NCI-H1092 treated with DMSO at 0.1 percent for 48 hours (cell line): ENCODE measurements at places on chromosomes 16 and 17.

DNA sequence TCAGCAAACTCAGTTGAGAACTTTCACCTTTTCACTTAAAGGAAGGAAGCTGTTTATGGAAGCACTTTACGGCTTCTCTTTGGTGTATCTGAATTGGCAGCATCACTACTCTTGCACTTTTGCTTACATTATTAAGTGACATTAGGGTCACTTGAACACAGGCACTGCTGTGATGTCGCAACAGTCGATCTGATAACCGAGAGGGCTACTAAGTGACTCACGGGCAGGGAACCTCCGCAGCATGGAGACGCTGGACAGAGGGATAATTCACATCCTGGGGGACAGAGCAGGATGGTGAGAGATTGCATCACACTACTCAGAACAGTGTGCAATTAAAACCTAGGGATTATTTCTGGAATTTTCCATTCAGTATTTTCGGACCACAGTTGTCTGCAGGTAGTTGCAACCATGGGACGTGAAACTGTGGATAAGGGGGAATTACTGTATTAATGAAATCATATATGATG is 56.5 kb downstream of the DNAH2 start:
- no peak for DNase-seq

DNA sequence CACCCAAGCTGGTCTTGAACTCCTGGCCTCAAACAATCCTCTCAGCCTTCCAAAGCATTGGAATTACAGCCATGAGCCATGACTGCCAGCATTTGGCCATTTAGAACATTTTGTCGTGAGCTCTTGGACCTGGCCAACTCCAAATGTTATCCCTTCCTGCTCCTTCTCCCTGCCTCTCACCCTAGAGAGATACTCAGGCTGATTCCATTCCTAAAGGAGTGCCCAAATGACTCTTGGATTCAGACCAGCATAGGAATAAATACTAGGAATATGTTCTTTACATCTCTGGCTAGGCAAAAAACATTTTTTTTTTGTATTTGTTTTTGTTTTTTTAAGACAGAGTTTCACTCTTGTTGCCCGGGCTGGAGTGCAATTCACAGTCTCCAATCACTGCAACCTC is 15.5 kb downstream of the FZD2 start:
- no peak for DNase-seq

- peak; percentile 32 for DNase-seq
Measured at GRCh38 chr17:68011199-68011665, 15.0 kb upstream of the C17orf58 start.

GRCh38 chr17:51298508-51299371 is 38.4 kb downstream of the UTP18 start:
- peak; percentile 2 for DNase-seq

DNA sequence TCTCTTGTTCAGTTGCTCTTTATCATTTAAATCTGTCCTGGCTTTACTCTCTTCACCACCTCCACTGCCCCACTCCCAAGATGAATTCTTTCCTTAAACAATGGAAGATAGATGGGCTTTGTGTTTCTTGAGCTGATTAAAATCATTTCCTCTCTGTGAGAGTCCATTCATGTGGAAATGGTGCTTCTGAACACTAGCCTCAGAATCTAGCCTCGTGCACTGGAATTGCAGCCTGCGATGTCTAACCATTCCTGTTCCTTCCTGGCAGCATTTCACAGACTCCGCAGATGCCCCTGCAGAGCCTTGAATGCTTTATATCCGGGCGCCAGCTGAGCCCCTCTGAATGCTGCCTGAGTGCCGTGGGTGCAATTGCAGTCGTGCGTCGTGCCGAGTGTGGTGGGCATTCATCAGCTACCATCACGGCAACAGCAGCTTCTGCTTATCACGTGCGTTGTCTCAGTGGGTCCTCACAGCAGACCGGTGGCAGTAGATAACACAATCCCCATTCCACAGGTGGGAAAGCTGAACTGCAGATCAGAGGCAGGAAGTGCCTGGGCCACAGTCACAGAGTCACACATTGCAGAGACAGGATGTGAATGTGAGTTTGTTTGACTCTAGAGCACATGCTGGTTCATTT is 172.8 kb upstream of the WSCD1 start:
- no peak for DNase-seq

DNA sequence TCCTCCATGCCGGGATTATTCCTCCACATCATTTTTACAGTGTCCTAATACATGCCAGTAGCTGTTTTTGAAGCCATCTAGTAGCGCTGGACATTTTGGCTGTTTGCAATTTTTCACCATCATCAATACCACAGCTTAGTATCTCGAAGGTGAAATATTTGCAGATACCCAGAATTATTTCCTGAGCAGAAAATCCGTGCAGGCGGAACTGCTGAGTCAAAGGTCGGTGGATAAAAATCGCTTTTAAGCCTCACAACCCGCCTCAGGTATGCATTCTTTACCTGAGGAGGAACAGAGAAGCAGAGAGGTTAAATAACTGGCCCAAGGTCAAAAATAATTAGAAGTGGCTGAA is 584 bp upstream of the TNRC6A start:
- DNase-seq, result no peak

GRCh38 chr16:29024278-29024677 is 39.4 kb downstream of the LAT start:
- no peak for DNase-seq

GRCh38 chr17:72702136-72702735 is 390.3 kb downstream of the SLC39A11 start:
- no peak for DNase-seq

GRCh38 chr16:50289950-50290764 is 23.8 kb downstream of the ADCY7 start:
- no peak for DNase-seq

DNA sequence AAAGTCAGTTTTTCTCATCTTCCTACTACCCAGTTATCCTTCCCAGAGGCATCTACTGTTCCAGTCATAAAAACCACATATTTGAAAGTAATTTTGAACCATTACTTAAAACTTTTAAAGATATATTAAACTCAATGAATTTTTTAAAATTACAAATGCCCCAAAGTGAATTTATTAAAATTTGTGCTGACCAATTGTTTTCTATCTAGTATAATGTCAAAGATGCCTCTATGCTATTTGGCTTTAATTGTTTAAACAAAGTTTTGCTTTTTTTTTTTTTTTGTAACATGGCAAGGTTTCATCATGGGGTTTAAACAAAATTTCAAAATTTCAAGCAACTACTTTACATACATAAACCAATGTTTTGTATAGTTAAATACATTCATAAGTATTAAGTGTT is 60.7 kb downstream of the FBXL20 start:
- DNase-seq, result no peak

- no peak for DNase-seq
Measured at GRCh38 chr17:15109608-15110007, 155.5 kb downstream of the PMP22 start.

GRCh38 chr17:67157732-67158639 is 87.0 kb downstream of the HELZ start:
- peak; percentile 9 for DNase-seq

DNA sequence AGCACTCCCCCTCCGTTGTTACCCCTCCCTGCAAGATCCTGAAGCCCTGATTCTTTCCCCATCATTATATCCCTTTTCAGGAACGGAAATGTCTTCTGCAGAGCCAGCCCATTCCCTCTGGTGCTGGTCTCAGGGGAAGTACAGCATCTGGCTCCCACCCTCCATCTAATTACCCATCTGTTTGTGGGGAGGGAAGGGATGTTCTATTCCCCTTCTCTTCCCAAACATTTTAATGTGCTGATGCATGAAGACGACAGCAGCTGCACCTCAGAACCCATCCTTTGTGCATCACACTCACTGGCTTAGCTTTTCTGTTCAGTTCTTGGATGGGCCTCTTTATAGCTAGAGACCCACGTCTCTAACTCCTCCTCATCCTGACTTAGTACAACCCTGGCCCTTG is 367.2 kb downstream of the CDH13 start:
- DNase-seq, result no peak

- DNase-seq, result no peak
Measured at GRCh38 chr16:15643946-15644250, 944 bp upstream of the MARF1 start.

DNA sequence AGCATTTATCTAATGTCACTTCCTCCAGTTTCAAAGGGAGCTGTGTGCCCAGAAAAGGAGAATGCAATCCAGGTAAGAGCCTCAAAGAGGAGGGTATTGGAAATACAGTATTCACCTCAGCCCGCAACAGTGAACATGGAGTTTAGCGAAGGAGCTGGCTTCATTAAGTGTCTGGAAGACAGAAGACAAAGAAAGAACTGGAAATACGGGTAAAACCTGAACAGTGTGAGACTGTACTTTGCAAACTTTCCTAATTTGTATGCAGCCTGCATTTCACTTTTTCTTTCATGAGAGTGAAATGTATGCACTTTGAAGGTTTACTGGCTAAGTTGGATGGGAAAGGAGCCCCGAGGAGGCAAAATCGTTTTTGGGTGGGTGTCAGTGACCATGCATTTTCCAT is 478.4 kb downstream of the HS3ST3B1 start:
- no peak for DNase-seq

- DNase-seq, result no peak
Measured at GRCh38 chr17:5902181-5903140, 167.7 kb upstream of the WSCD1 start.

DNA sequence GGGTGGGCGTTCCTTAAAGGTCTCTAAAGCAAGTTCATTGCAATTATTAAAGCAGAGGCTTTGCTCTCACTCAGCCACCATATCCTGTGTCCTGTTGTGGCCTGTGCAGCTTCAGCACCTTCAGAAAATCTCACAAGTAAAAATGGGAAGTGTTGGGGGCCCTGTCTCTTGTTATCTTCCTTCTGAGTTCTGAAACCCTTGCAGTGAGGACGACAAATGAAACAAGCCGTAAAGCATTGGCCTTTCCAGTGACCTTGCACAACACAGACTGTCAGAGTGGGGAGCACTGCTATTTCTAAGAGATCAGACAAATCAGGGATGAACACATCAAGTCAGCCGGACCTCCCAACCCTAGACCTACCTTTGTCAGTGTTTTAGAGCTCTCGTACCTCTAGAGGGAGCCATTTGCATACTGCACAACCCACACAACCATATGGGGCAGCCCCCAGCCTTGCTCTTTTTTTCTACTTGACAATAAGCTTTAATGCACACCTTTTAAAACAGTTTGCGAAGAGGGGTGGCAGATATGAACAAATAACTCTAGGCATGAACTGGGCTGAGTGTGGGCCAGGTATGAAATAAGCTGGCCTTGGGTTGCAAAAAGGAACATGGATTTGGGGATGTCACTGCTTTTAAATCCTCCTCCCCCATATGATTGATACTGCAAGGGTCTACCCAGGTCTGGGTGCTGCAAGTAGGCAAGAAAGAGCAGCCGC is 89.8 kb downstream of the KATNIP start:
- DNase-seq, result peak; percentile 30

DNA sequence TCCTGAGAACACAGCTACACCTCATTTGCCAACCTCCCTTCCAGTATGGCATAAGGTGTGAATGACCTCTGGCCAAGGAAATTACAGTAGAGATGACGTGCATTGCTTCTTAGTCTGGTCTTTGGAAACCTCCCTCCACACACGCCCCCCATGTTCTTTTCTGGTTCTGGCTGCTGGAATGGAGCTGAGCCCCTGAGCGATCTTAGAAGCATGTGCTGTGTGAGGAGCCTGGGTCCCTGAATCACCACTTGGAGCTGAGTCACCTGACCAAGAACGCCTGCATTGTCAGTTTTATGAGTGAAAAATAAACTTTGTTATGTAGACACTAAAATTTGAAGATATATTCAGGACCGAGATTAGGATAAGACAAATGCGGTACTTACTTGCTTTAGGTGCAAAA is 51.4 kb downstream of the HS3ST3A1 start:
- no peak for DNase-seq

- DNase-seq, result no peak
Measured at GRCh38 chr17:61160789-61161445, 238.7 kb upstream of the TBX2 start.

DNA sequence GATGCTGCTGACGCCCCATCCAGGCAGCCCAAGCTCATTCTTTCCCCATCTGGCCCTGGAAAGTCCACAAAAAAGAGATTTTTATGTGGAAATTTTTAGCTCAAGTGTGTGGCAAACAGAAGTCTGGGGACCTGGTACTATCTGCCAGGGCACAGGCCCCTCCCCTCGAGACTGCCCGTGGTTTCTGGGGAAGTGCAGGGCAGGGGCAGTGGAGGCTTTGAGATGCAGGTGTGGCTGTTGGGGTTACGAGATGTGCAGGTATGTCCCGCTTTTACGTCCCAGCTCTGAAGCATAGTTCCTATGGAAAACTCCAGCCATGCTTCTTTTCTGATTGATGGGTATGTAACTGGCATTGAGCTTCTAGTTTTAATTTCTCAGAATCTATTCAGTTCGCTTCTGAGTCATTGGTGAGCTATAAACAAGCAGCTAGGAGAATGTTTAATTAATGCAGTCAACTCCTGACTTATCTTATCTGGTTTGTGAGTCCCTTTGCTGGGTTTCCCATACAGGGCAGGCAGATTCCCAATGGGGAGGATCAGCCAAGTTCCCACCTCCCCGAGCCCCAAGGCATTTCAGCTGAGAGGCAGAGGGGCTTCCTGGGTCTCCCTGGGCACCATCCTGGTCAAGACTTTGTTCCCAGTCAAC is 16.2 kb downstream of the TBX4 start:
- no peak for DNase-seq

GRCh38 chr16:79769270-79769927 is 168.9 kb upstream of the MAF start:
- DNase-seq, result no peak

DNA sequence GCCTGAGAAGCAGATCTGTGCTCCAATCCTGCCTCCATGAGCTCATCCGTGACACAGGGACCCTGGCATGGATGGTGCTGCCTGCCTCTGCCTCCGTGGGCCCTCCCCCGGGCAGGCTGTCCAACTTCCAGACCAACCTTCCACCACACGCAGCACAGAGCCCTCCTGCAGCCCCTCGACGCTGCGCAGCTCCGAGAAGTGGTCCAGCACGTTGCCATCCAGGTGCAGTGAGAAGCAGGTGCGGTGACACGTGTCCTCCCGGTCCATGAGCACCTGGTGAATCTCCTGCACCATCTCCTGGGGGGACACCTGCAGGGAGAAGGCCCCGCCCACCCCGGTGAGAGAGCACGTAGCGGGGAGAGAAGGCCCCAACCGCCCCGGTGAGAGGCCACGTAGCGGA is 8.4 kb downstream of the CLUH start:
- no peak for DNase-seq

DNA sequence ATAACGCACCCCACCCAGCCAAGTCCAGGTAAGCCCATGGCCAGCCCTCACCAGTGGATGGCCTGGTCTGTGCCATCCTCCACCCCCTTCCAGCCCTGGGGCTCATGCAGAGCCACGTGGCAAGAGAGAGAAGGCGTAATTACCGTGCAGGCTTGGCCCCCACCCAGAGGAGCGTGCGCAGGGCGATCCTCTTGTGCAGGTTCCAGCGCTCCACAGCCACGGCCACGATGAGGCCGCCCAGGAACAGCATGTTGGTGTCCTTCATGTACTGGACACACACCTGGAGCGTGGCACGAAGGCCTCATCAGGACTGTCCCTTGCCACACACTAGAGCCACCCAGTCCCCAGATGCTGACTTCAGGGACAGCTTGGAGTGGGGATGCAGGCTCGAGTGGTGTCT is 6.7 kb downstream of the SLC13A5 start:
- DNase-seq, result no peak
